HS-5 (cell line): ENCODE measurements at places on chromosomes 7 and 10.
A peak's percentile ranks its signal among the peaks of the same experiment; 100 is the strongest.

DNA sequence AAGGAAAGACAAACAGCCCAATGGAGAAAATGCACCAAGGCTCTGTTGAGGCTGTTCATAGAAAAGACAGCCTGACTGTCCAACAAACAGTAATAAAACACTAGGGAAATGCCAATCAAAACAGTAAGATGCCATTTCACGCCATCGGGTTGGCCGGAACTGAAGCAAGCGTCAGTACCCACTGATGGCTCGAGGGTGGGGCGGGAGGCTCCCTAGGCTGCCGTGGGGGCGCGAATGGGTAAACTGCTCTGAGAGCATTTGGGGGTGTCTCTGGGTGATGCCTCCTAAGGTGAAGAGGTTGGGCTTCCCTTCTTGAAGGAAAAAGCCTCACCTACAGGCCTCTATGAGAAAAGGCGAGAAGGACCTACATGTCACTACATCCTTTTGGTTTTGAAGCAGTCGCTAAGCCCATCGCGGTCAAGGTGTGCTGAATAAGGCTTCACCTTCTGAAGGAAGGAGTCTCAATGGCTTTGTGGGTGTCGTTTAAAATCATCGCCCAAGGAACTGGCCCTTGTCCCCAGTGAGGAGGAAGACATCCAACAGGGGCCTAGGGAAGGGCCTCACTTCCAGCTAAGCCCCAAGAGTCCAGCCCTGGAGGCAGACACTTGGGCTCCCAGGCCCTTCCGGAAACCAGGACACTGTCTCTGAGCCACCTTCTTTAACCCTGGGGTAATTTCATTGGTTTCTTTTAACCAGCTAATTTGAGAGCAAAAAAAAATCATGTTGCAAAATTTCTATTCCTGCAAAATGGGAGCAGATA, 98.5 kb upstream of the PPP2R2D start:
- no peak for DNase-seq

DNA sequence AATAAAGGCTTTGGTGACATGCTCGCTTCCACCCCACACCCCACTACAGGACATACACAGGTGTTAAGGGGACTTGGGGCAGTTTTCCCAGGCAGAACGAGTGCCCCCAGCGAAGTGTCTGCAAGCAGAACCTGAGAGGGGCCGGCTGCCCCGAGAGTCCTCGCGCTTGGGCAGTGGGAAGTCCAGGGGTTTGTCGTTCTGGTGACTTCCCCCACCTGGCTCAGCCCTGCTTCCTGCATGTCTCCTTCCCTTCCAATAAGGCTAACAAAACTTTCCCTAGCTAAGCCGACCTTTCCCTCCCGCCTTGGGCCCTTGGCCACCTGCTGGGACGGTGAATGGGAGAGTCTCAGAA, 916 bp downstream of the VWA2 start:
- DNase-seq = no peak

DNA sequence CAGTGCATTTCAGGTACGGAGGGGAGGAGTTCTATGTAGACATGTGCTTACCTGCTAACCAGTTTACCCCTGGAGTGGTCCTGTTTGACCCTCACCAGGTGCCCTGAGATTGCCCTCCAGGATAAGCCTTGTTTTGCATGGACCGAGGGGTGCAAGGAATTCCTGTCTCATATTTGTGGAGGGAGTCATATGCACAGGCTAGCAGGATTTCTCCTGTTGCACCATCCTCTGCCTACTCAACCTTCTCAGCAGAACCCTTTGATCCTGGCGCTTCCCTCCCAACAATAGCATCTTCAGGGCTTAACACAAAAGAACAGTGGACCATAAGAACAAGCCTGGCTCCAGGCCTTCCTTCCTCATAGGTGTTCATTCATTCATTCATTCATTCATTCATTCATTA, 7.2 kb downstream of the TRPV6 start:
- no peak for DNase-seq

DNA sequence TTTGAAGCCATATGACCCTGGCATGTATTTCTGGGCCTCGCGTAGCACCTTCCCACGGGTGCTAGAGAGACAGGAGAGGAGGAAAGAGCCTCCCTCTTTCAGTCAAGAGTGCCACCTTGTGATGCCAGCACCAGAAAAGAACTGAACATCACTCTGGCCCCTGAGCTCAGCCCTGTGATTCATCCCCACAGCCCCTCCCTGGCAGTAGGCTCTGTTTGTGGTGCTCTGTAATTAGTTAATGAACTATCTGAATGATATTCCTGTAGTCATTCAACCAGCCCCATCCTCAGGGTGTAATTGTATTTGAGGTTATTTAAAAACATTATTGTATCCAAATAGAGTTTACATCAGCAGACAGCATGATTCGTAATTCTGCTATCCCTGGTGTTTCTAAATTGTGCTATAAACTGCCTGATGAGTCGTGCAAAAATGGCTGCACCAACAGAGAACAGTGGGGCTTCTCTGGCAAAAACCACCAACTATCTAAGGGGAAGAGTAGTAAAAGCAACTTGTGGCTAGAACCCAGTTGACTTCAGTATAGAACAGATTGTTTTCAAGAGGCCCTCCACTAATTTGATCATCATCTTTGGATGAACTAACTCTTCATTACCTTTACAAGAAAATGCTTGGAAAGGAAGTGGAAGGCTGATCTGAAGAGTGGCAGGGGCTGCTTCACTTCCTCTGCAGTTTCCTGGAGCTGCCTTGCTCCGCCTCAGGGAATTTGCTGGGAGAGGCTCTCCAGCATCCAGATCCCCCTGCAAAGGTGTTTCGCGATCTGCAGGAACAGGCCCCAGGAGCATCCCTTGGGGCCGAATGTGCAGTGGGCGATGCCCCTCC, 23.7 kb upstream of the TIAL1 start:
- peak; percentile 38 for DNase-seq

DNA sequence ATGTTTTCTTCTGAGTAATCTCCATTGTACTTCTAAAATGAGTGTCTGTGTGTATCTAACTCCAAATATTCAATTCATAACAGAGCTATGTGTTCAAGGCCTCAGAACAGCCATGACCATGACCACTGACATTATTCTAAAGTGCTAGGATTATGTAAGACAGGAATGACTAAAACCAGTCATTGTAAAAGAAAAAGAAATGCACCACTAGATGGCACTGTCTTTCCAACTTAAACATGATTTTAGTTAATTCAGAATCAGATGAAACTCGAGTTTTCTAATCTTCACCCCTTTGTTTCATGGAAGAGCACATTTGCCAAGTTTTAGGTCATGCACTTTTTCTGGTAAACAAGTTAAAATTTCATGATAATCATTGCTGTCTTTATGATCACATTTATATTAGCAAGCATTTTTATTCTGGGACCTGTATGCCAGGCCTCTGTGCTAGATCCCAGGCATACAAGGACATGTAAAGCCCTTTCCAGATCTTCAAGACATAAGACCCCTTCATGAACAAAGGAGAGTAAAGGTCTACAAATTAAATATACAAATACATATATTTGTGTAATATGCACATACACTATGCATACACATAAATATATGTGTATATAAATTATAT, 26.1 kb upstream of the RSU1 start:
- peak; percentile 52 for DNase-seq

DNA sequence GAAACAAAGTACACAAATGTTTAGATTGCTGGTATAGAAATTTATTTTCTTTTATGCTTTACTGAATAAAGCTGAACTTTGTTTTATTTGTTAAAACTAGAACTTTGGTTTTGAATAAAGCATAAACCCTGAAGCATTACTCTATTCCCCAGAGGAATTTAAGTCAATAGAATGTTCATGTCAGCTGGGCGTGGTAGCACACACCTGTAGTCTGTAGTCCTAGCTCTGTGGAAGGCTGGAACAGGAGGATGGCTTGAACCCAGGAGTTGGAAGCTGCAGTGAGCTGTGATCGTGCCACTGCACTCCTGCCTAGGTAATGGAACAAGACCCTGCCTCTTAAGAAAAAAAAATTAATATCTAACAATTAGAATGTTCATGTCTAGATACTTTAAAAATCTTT, 139.0 kb upstream of the ASAH2 start:
- no peak for DNase-seq

GRCh38 chr10:118506671-118507590, 88.5 kb downstream of the PRLHR start:
- DNase-seq = no peak

DNA sequence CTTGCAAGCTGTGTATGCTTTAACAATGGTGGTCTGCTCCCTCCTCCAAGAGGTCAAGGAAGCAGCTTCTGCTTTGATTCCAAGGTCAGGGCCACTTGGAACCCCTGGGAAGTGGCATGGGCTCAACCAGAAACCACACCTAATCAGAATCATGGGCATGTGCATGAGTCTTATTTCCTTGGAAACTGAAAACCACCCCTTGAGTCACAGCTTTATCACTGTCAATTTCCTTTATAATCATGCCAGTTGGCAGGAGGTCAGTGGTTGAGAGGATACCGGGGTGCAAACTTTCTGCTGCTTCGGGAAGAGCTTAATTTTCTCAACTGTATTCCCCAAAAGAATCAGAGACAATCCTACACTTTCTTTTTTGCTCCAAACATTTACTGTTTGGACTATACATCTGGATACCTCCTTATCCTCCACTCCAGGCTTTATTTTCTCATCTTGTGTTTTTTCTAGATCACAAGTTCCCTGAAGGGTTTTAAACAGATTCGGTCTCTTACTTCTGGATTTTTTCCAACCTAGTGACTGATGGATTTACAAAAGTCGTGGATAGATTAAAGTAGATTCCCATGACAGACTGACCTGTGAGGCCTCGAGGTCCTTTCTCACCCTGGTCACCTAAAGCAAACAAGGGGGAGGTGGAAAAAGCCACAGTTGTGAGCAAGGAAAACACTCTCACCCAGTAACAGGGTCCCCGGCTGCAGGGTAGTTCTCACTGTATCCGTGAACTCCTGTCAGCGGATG, 36.0 kb downstream of the COL17A1 start:
- peak; percentile 73 for DNase-seq

GRCh38 chr10:2019281-2019680, 282.0 kb upstream of the ADARB2 start:
- no peak for DNase-seq

DNA sequence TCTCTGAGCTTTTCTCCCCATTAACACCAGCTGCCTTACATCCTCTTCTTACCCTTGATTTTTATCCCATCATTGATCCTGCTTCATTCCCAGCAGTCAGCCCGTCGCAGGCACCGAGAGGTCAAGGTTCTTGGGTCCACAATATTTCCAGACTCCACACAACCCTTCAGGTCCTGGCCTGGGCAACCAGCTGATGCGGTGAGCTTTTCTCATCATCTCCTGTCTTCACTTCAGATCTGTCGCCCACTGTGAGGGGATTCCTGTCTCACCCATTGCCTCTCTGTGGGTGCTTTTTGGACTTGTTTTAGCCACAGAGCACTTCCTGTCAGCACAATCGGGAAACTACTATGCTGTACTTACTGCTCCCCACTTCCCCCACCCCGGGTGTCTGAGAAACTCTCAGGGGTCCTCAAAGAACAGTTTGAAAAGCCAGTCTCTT, 8.4 kb upstream of the PVRIG start:
- no peak for DNase-seq
